Right hindlimb (tissue), 1 donor: ENCODE measurements at places on chromosomes 16 and 17.

- no peak for DNase-seq
Observed at GRCh38 chr17:57400648-57401047, 144.3 kb downstream of the MSI2 start.

DNA sequence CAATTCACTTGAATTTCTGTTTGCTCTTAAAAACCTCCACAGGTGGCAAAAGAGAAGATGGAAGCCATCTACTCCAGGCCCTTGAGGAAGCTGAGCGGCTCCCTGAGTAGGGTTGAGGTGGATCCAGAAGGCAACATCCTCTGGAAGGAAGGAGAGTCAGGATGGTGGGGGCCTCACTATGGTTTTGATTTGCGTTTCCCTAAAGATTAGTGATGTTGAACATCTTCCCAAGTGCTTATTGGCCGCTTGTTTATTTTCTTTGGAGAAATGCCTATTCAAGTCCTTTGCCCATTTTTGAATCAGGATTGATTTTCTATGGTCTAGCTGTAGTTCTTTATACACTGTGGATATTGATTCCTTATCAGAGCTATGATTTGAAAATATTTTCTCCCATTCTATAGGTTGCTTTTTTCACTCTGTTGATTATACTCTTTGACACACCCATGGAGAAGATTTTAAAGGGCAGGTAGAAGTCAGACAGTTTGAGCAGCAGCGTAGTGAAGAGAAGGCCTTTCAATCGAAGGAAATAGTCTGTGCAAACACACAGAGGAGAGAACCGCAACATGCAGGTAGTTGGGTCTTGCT, 58.6 kb downstream of the WSB1 start:
- no peak for DNase-seq

DNA sequence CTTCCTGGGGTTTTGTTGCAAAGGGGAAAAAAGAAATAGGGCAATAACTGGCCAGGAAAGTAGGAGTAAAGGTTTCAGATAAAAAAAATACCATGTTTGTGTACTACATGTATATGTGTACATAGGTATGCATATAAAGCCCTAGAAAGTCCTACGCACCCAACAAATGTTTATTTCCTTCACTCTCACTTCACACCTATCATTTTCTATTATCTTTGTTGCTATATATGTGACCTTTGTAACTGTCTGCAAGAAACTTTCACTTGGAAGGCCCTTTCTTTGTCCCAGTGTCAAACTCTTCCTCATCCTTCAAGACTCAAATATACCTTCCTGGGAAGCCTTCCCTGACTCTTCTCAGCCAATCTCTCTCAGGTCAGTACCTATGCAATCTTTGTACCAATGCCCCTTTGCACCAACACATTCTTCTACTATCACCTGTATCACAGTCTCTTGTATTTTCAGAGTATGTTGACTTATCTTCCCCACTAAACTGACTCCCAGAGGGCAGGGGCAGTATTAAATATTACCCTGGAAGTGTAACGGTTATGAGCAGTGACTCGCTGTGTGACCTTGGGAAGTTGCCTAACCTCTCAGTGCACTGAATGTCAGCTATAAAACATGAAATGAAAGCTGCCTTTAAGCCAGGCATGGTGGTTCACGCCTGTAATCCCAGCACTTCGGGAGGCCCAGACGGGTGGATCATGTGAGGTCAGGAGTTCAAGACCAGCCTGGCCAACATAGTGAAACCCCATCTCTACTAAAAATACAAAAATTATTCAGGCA, 6.5 kb downstream of the XPO6 start:
- no peak for DNase-seq

- no peak for DNase-seq
Observed at GRCh38 chr16:64809876-64810629, 311.8 kb downstream of the CDH11 start.

DNA sequence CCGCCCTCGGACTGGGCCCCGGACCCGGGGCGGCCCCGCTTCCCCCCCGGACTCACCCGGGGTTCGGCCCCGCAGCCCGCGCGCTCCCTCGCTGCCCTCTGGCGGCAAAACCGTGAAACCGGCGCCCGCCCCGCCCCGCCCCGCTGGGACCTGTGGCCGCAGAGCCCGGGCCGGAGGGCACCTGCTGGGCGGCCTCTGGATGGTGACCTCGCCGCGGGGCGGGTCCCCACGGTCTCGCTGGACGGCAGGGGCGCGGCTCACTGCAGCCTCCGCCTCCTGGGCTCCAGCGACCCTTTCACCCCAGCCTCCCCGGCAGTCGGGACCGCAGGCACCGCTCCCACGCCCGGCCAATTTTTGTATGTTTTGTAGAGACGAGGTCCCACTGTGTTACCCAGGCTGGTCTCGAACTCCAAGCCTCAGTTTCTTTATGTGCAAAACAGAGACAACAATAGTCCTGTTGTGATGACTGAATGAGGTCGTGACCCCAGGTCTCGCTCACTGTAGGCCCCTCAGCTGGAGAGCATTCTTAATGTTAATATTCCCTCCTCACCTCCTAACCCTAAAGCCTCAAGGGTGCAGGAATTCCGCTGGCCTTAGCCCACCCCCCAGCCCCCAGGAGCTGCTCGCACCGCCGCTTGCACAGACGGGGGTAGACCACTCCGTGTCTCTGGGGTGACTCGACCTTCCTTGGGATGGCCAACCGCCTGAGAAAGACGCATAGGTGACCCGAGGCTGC, 33.7 kb upstream of the RPH3AL start:
- peak; percentile 83 for DNase-seq

GRCh38 chr17:2985318-2985717, 78.1 kb downstream of the OR1D5 start:
- no peak for DNase-seq

DNA sequence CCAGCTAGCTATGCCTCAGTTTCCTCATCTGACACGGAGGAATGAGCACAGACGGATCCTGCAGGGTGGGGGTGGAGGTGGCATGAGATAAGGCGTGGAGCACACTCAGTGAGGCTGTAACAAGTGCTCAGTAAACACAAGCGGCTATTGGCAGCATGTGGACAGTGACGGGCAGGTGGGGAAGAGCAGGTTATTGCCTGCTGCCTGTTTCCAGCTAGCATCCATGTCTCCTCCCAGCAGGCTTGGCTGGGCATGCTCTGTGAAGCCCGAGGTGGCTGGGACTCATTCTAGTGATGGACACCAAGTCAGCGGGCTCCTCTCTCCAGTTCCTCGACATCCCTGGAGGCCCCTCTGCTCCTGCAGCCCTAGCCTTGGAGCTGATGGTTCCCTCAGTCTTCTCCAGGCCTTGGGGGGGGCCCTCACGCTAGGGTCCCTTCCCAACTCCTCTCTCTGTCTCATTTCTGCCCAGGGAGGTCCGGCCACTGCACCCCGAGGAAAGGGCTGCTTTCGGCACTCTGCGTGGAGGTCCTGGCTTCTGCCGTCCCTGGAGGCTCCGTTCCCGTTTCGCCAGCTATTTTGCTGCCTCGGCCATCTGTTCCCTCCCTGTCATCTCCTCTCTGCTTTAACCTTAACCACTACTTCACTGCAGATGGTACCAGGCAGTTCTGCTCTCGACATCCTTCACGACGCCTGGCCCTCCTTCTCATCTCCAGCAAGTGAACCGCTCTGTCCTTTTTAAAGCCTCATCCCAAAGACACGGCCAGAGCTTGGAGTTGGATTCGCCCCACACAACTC, 6.2 kb downstream of the RTN4RL1 start:
- no peak for DNase-seq
